ENCODE measurements at places on chromosomes 6 and 20.

GRCh38 chr6:162442687-162443086 lies 284.9 kb downstream of the PRKN start:
- DNase-seq, result peak; percentile 18

DNA sequence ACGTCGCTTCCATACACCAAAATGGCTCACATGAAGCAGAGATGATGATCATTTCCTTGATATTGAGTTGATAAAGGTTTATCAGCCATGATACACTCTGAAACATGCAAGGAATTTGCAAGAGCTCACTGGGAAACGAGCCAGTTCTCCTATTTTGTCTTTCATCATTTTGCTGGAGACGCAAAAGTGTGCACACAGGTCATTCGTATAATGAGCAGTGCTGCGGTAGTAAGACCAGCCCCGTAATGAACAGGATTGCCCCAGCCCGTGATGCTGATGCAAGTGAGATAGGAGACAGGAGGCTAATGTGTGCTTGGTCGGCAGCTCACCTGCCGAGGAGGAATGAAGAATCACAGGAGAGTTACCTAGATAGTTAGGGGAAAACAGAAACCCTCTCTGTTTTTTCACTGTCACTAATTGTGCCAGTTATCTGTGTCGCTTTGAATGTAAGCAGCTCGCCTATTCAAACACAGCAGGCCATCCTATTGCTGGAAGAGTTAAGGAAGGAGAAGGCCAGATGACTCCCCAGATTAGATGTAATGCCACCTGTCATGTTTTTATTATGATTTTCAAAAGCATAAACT lies 391.8 kb downstream of the SAMD5 start:
- DNase-seq, result no peak

- DNase-seq, result no peak
Measured at GRCh38 chr20:64229507-64230061, 26.0 kb upstream of the PCMTD2 start.

- DNase-seq, result no peak
Measured at GRCh38 chr20:34033903-34034302, 40.2 kb downstream of the RALY start.

GRCh38 chr6:81748994-81749393 lies 3.5 kb downstream of the TENT5A start:
- no peak for DNase-seq

- DNase-seq, result peak; percentile 40
Measured at GRCh38 chr20:13212750-13213149, 8.3 kb upstream of the ISM1 start.

- DNase-seq, result no peak
Measured at GRCh38 chr20:59151391-59151790, 12.2 kb upstream of the ZNF831 start.

GRCh38 chr6:6812427-6812826 lies 223.9 kb downstream of the LY86 start:
- no peak for DNase-seq

- no peak for DNase-seq
Measured at GRCh38 chr6:1906014-1906413, 296.3 kb downstream of the FOXC1 start.

DNA sequence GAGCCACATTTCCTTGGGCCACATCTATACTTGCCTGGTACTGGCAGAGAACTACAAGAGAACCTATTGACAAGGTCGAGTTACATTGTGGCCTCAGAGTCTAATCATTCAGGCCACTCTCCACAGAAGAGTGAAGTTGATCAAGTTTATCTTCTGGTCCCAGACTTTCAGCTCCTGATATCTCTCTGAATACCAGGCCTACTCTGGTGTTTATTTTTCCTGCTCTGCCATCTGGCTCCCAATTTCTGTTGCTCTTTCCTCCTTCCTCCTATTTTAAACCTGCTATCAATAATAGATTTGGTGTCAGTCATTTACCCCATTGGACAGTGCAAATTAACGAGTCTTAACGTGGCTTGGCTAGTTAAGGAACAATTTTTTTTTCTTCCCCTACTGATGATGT lies 46.6 kb downstream of the SCGN start:
- no peak for DNase-seq

DNA sequence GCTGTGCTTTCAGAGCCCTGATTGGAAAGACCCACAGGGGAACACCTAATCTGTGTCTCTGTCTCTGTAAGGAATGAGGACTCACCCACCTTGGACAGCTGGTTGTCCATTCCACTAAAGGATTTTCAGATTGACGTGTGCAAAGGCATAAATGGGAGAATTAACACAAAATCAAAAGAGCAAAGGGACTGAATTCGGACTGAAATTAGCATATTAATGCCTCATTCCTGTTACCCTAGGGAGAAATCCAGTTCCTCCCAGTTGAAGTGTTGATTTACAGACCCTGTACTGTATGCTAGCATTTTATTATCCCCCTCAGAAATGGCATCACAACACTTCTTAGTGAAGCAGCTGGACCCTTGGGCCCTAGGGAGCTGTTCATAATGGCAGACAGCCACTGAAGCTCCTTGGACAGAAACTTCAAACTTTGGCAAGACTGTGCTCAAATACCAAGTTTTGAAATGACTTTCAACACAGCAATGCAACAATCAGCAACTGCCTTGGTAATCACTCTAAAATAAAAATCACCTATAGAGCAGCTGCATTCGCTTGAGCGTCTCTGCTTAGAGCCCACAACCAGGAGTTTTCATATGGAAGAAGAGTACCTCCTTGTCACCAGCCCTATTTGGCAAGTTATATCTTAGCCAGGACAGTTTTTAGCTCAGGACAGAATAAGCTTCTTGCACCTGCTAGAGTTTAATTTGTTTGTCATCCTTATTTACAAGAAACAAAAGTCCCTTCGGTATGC lies 118.1 kb downstream of the TRDN start:
- no peak for DNase-seq

DNA sequence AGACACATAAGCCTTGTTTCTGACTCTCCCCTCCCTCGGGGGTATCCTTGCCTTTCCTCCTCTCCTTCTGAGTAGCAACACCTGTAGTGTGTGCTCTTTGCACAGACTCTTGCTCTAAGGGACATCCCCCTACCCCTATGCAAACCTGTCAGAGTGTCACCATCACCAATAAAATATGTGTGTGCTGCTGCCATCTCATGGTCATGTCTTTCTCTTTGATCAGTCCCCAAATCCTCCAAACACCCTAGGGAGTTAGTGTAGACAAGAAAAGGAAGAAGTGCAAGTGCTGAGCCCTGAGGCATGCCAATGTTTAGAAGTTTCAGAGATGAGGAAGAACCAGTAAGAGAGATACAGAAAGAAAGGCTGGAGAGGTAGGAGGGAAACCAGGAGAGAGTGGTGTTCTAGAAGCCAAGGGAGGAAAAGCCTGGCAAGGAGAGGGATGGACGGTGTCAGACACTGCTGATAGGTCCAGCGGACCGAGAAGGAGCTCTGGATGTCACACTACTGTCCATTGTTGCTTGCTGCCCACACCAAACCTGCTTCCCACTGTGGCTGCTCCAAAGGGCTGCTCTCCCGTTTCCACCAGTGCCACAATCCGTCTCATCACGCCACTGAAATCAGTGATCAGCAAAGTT lies 16.4 kb downstream of the TRMT6 start:
- DNase-seq, result peak; percentile 49

DNA sequence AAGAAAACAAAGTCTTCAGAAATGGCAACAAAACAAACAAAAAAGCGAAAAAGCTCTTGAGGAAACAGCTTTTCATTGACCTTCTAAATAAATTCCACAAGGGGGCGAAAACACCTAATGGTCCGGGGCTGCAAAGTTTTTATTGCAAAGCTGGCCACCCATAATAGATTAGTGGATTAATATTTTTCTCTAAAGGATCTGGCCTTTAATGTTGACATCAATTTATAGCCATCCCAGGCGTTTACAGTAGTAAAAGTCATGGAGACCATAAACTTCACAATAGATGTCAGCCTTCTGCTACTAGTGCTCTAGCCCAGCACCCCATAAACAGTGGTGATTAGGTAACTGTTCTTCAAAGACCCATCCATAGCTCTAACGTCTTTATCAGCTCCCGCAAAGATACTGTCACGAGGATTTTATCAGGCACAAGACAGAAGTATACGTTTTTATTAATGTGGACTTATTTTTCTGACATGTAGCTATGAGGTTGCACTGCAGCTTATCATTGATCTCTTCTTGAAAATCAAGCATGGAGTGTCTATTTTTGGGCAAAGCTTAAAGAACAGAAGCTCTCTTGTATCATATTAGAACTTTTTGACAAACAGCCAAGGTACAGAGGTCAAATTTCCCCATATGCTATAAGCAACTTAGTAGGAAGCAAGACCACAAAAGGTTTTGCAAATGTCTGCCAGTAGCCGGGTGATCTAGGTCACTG lies 4.7 kb downstream of the CITED2 start:
- DNase-seq, result peak; percentile 55

DNA sequence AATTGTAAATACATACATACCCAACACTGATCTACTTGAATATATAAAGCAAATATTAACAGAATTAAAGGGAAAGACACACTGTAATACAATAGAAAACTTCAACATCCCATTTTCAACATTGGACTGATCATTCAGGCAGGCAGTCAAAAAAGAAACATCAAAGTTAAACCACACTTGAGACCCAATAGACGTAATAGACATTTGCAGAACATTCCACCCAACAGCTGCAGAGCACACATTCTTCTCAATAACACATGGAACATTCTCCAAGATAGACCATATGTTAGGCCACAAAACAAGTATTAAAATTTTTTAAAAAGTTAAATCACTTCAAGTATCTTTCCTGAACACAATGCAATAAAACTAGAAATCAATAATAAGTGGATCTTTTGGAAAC lies 698.2 kb downstream of the COL12A1 start:
- DNase-seq, result no peak

DNA sequence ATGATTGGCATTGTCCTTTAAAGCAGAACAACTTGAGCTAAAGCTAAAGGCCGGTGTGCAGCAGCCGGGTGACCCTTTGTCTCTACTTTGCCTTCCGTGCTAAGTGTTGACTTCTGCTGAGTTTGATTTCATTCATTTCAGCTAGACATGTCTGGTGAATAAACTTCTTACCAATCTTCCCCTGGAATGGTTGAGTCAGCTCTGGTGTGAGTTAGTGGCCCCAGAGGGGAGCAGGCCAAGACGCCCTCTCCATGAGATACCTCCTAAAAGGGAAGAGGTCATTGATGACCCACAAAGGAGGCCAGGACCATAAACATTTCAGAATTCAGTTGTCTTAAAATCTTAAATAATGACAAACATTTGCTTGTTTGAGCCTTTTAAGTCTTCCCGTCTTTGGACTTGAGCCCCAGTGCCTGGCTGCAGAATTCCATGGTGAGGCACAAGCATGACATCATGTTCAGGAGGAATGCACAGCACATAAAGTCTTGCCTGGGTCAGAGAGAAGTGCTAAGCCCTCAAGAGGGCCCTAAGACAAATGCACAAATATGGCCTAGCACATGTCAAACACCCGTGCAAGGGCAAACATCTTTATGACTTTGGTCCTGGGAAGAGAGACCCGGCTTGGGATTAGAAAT lies 96.3 kb upstream of the NEDD9 start:
- no peak for DNase-seq

GRCh38 chr6:71222671-71223070 lies 65.9 kb upstream of the OGFRL1 start:
- DNase-seq, result no peak

DNA sequence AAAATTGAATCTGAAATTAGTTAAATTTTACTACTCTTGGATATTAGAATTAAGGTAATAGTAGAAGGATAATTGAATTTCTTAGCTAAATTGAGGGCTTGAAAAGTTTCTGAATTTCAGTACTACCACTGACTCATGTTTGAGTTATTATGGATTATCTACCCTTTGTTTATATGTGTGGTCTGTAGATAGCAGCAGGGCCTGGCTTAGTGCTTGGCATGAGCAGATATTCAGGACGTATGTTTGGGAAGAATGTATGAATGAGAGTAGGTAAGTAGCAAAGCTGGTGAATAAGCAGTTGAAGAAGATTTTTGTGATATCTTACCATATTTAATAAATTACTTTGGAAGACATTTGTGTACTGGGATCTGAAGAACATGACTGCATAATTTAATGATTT lies 152.7 kb downstream of the MACROD2 start:
- no peak for DNase-seq

DNA sequence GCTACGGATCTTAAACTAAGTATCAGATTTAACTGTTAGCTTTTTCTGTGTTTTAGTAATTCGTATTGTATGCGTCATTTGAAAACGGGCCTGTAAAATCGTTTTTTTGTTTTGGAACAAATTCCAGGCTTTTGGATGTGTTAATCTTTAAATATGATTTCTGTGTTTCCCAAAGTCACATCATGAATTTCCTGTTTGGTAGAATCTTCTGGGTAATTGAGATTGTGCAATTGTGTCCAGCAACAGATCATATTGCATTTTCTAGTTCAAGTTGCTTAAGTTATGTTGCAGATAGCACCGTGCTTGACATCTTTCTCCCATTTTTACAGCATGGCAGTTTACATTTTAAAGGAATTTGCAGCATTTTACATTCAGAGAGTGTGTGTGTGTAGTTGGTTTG lies 1.9 kb downstream of the MAPK14 start:
- DNase-seq, result no peak

GRCh38 chr6:83065511-83066192 lies at the start of gene UBE3D:
Gene UBE3D, minus strand, starts transcription at chr6:83065841. Its CDS starts 123 bp downstream, at chr6:83065718.
- peak; percentile 92 for DNase-seq
